ENCODE measurements at places on chromosomes 11 and 22. TPM values are rescaled to one million over a fixed set of nuclear protein-coding genes. Genes with fewer than 3 reads are reported as not detected.

The CRYBB3 gene
- not detected for total RNA-seq

The CARNS1 gene
- total RNA-seq, result under 0.01 TPM

The GVQW3 gene
- total RNA-seq, result 16.3 TPM

The KIAA0930 gene
- 52.6 TPM for total RNA-seq

The DCHS1 gene
- 38.3 TPM for total RNA-seq

The MUC6 gene
- not detected for total RNA-seq

The CPT1B gene
- 5.7 TPM for total RNA-seq

The CDCA5 gene
- 1.6 TPM for total RNA-seq

All from frontal cortex (tissue), 4 donors.